ENCODE measurements at places on chromosomes 12 and 14. TPM values are rescaled to one million over a fixed set of nuclear protein-coding genes. Genes with fewer than 3 reads are reported as not detected.

FLRT2 gene
- not detected for total RNA-seq

GDF3 gene
- total RNA-seq, result not detected

DAAM1 gene
- total RNA-seq, result 8.3 TPM

KIF26A gene
- 0.29 TPM for total RNA-seq

C3AR1 gene
- total RNA-seq, result 0.94 TPM
